ENCODE measurements at places on chromosomes 3 and 15.

DNA sequence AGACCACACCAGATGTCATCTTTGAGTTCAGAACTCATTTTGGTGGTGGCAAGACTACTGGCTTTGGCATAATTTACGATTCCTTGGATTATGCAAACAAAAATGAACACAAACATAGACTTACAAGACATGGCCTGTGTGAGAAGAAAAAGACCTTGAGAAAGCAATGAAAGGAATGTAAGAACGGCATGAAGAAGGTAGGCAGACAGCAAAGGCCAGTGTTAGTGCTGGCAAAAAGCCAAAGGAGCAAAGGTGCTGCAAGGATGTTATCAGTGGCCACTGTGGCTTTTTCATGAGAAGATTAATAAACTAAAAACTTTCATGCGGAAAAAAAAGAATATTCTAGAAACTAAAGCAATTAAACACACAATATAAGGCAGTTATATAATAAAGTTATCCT, 21.9 kb downstream of the AAGAB start:
- DNase-seq, result no peak

- DNase-seq, result no peak
These were observed 106.3 kb downstream of the ZBTB20 start for GRCh38 chr3:115040673-115041286.

- DNase-seq, result no peak
These were observed 120.7 kb downstream of the ANP32A start for GRCh38 chr15:68699881-68700454.

GRCh38 chr3:45134758-45135521, 11.2 kb downstream of the CDCP1 start:
- DNase-seq, result no peak

DNA sequence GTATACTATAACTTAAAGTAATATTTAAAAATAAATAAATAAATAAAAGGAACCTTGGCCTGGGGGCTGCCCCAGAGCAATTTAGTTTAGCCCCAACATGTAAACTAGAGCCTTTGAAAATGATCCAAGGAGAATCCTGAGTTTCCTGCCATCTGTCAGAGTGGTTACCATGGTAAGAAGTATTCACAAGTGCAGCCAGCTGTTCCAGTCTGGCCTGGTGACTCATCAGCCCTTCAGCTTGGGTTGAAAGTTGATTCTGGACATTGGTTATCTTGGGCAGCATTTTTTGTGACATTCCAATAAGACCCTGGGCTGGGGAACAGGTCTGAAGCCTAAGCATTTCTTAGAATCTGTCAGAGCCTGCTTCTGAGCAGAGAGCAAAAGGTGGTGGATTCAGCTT, 72.7 kb upstream of the LRTM1 start:
- no peak for DNase-seq

DNA sequence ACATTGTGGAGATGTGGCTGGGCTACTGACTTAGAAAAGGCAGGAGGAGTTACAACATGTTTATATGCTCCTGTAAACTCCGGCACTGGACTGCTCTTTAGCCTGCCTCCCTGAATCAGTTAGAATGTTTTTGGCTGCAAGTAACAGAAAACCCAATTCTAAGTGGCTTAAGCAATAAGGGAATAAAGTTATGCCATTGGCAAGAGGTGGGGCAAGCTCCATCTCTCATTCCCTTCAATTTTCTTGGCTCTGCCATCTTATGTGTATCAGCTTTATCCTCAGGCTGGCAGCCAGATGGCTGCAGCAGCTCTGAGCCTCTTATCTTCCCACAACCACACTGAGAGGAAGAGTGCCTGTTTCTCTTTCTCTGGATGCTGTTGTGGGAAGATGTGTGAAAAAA, 22.4 kb upstream of the MEIS2 start:
- DNase-seq, result no peak

DNA sequence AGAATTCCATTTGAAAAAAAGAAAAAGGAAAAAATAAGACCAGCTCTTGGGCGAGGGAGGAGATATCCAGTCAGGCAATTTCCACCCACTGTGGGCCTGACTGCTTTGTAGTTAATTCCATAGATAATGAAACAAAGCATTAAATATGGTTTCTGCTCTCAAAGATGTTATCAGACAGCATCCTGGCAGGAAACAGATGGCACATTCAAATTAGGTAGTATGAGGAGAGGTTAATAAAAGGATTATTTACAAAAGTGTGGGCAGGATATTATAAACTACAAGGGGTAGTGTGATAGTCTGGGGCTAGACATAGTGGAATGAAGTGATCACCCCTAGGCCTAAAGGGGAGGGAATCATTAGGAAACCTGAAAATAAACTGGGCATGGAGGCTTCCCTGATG, 193.2 kb downstream of the CLSTN2 start:
- no peak for DNase-seq

- no peak for DNase-seq
These were observed 14.1 kb downstream of the MESP2 start for GRCh38 chr15:89790206-89790605.

Measured in esophagus squamous epithelium (tissue), 5 donors.